ENCODE measurements at places on chromosomes 7 and 10. TPM values are rescaled to one million over a fixed set of nuclear protein-coding genes. Genes with fewer than 3 reads are reported as not detected.

UTF1 gene
- total RNA-seq = not detected

CNTNAP2 gene
- total RNA-seq = not detected

R3HCC1L gene
- total RNA-seq = 18.3 TPM

MMD2 gene
- total RNA-seq = not detected

SLC26A3 gene
- total RNA-seq = not detected

ZDHHC16 gene
- 47.0 TPM for total RNA-seq

LDB3 gene
- not detected for total RNA-seq

ATOH7 gene
- not detected for total RNA-seq

ANKRD22 gene
- 0.42 TPM for total RNA-seq

TUBB8 gene
- not detected for total RNA-seq

DENND2A gene
- not detected for total RNA-seq

SMARCD3 gene
- total RNA-seq = 4.0 TPM

TMUB1 gene
- total RNA-seq = 65.4 TPM

ABCC2 gene
- 2.2 TPM for total RNA-seq

LRRD1 gene
- not detected for total RNA-seq

WNT8B gene
- 0.20 TPM for total RNA-seq

GIMAP2 gene
- 101 TPM for total RNA-seq

ZNF736 gene
- total RNA-seq = 23.2 TPM

SUN3 gene
- not detected for total RNA-seq

TRPV5 gene
- total RNA-seq = 0.10 TPM

FAM237B gene
- total RNA-seq = not detected

UCN3 gene
- not detected for total RNA-seq

Data from T-helper 1 cell treated with Interleukin-12 subunit alpha and Interleukin-12 subunit beta and Interleukin-4 antibody, amounts not matched to agents 30 ng/mL and 1 ng/mL, for 36 hours (primary cell).